ENCODE measurements at places on chromosomes 2 and 18.

- DNase-seq, result no peak
Measured at GRCh38 chr2:195737511-195738325, 80.7 kb downstream of the SLC39A10 start.

GRCh38 chr2:97645695-97646629 is at the start of gene COX5B:
COX5B (plus strand) TSS chr2:97646062; CDS start chr2:97646087, 25 bp downstream.
- peak; percentile 98 for DNase-seq

DNA sequence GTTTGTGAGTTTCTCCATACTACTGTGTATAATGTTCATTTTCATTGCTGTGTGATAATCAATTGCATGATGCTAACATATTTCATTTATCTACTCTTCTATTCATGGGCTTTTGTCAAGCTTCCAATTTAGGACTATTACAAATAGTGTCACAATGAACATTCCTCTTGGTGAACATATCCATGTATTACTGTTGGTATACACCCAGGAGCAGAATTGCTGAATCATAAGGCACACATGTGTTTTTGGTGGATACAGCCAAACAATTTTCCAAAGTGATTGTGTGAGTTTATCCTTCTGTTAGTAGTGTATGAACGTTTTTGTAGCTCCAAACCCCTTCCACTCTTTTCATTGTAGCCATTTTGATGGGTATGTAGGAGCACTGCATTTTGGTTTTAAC is 101.6 kb upstream of the COPS8 start:
- DNase-seq, result no peak

- no peak for DNase-seq
Measured at GRCh38 chr2:69581774-69582581, 61.6 kb downstream of the AAK1 start.

DNA sequence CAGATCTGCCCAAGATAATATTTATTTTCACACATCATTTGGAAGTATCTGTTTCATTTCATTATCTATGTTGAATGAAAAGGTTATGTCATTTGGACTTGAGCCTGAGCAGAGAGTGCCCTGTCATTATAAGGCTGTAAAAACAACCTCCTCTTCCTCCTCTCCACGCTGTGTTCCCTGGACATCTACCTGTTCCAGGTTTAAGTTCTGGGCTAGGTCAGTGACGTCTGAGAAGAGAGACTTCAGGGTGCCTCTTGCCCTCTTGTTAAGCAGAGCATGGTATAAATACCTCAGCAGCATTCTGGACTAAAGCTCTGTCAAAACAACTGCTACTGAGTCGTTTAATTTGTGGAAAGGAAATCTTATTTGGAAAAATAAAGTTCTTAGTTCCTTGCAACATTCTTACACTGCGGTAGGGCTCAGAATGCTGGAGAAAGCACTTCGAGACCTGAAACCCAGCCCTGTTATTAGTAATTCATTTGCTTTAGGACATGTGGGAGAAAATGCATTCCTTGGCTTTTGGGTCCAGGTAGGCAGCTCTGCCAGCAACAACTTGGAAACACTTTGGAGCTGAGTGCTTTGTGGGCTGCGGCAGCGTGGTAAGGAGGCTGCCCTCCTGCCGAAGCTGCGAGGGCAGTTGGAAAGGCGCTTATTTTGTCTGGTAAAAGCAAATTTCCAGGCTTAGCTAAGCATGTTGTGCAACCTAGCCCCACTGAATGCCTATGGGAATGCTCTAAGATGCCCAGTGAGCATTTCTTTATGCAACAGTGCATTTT is 91.8 kb upstream of the NEDD4L start:
- no peak for DNase-seq

DNA sequence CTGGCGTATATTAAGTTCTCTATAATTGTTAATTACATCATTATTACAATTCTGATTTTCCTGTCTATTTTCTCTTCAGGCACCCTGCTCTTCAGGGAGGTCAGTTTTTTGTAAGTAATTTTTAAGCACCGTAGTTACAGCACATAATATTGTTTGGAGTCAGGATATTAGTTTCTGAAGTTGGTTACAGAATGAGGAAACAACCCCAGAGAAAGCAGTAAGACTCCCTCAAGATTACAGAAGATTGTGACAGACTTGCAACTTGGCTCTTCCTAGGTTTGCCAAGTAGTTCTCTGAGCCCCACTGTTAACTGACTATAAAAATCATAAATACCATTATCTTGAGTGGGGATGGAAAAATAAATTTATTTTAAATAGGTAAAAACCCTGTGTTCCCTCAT is 921 bp downstream of the RPE start:
- no peak for DNase-seq

GRCh38 chr2:230329946-230330605 is 3.1 kb downstream of the SP140L start:
- DNase-seq, result no peak

DNA sequence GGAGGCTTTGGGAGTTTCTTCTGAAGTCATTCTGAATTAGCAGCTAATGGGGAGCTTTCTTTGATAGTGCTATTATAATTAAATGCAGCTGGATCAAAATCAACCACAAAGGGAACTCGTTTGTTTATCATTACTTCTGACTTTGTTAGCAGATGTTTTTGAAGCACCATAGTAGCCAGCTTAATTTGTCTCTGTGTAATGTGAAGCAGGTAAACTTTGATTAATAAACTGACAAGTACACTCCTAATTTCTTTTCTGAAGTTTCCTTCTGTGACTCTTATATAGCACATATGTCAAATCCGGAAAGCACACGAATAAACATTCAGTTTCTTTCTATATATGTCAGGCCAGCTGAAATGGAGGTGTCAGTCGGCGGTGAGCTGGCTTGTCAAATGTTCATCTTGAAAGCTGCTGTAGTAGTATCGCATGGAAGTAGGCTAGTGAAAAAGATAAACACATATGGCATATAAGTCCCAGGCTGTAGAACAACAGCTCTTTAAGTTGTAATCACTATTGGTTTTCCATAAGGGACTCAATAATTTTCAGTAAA is 451.9 kb upstream of the ZEB2 start:
- DNase-seq, result no peak

DNA sequence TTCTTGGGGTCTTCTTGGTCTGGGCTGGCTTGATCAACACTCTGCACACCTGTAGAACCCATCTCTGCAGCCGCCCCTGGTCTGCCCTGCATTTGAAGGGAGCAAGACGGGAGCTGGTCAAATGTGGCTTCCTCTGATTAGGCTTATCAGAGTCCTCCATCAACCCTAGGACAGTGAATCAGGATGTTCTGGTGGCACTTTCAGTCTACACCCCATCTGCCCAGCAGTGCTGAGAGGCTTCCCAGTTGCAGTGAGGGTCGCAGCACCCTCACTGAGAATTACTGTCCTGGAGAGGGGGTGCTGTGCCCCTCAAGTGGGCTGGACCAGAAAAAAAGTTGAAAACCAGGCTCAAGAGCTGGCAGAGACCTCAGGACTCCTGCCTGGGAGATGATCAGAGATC is 152.9 kb downstream of the DYSF start:
- no peak for DNase-seq

DNA sequence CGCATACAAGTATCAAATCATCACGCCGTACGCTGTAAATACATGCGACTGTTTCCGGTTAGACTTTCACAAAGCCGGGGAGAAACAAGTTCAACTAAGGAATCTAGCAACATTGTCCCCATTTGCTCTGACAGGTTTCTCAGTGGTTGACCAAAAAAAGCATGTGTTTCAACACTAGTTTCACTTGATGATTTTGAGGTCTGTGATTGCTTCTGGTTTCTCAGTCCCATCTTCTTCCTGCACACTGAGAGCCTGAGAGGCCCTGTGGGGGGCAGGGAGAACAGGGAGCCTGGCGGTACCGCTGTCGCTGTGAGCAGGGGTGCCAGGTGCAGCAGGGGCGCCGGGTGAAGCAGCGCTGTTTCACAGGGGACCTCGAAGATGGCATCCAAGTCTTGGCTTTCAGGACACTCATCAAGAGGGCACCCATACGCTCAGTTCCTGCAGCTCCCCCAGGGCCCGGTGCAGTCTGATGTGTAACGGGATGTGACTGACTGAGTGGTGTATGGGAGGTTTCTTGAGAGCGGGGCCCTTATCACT is 270.9 kb downstream of the TWIST2 start:
- DNase-seq, result no peak

- no peak for DNase-seq
Measured at GRCh38 chr2:212711856-212712255, 173.3 kb upstream of the ERBB4 start.

GRCh38 chr2:17373741-17374140 is 144.5 kb downstream of the RAD51AP2 start:
- DNase-seq, result no peak

DNA sequence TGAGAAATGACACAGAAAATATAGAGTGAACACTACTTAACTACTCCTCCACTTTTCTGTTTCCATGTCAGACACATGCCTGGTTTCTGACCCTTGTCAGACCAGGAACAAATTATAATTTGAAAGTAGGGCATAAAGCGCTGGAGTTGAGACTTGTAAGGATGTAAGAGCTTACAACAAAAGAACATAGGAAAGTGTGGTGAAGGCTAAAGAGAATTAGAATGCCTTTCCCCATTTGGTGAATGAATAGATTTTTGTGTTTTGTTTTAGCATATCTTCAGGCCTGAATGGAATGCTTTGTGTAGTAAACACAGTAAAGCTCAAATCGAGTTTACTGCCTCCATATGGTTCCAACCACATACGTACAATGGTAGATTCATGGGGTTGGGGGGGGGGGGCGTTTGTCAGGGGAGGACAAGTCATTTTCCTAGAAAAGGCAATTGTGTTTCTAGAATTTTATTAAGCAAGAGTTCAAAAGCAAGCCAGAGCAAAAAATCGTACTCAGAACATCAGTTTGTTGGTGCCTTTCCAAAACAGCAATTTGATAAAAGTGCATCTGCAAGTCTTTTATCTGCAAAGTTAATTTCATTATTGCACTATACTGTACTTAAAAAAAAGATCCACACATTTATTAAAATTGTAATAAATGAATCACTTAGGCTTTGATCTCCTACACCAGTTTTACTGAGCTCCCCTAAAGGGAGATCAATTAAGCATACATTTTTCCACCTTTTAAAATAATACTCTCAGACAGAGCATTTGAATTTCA is 30.9 kb downstream of the NRXN1 start:
- no peak for DNase-seq

DNA sequence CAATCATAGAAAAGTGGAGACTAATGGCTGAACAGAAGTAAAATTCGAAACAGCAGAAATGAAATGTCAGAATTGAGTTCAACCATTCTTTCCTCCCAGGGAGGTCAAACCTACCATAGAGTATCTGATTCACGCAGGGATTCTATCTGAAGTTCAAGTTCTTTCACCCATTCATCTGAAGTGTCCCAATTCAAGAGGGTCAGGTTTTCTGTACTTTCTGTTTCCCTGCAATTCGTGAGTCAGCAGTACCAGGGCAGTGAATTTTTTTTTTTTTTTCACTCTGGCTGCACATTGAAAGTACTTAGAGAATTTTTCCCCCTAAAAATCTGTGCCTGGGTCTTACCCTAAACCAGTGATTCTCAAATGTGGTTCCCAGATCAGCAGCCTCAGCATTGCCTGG is 40.9 kb upstream of the CCDC88A start:
- DNase-seq, result no peak
